ENCODE measurements at places on chromosomes 5 and 9.

GRCh38 chr5:133718457-133718856 is 106.1 kb upstream of the FSTL4 start:
- no peak for DNase-seq

- DNase-seq, result no peak
Observed at GRCh38 chr5:22554475-22554874, 298.7 kb downstream of the CDH12 start.

GRCh38 chr9:87602933-87603643 is 105.4 kb downstream of the DAPK1 start:
- no peak for DNase-seq

- no peak for DNase-seq
Observed at GRCh38 chr9:101508211-101508610, 25.4 kb upstream of the RNF20 start.

DNA sequence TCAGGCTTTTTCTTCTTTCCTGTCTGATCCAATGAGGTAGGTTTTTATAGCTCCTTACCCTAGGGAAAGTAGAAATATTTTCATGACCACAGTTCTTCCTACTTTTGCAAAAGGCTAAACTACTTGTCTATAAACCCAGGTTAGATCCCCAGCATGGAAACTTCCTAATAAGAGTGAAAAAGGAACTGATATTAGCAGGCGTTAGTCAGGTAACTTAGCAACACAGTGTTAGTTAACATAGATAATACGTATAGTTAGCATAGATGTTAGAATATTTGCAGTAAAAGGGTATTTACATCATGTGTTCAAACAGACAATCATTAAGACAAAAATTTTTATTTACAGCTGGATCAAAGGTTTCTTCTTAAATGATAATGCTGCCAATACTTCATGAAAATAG is 162.9 kb upstream of the DAB2 start:
- no peak for DNase-seq

GRCh38 chr5:180718810-180719453 is 20.9 kb downstream of the OR2Y1 start:
- DNase-seq, result no peak

GRCh38 chr5:25823330-25823873 is 1178.6 kb upstream of the CDH10 start:
- DNase-seq, result no peak

DNA sequence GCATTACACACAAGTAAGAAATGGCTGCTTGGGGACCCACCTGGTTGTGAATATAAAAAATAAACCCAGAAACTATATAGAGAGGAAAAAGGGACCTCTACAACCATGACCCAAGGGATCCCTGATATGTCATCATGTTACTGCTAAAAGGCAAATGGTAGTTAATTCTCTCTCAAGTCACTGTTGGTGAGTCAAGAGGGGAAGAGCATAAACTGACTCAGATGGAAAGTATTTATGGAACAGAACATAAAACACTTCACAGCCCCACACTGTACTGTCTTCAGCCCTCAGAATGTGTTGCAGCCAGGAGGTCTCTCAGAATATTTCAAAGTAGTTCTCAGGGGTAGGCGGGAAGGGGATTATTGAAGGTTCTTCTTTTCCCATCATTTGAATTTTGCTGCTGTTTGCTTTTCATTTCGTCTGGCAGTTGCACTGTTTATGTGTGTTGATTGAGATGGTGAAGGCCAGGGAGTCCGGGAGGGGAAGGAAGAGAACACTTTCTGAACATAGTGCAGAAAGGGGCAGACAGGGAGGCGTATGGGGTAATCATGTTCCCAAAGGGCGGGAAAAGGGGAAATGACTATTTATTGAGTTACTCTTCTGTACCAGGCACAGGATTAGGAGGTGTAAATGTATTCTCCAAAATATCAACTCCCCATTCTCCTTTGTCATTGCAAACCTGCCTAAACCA is 85.5 kb downstream of the TEK start:
- DNase-seq, result no peak

DNA sequence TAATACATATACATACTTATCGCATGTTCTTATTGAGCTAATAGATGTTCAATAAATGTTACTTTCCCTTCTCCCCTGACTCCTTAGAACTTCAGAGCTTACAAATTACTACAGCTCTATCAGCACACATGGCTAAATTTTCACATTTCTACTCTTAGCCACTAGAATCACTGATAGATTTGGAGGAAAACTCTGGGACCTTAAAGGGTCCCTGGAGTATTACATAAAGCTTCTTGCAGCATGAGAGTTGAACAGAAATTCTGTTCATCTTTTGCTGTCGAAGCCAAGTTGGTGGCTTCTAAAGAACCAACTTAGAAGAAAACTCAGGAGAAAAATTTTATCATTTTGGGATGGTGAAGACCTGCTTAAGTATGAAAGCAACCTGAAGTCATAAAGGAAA is 15.5 kb downstream of the B4GALT1 start:
- no peak for DNase-seq

GRCh38 chr5:132692632-132692967 is 18.8 kb downstream of the IL4 start:
- no peak for DNase-seq

- DNase-seq, result no peak
Observed at GRCh38 chr5:135356522-135357318, 42.3 kb downstream of the MACROH2A1 start.

DNA sequence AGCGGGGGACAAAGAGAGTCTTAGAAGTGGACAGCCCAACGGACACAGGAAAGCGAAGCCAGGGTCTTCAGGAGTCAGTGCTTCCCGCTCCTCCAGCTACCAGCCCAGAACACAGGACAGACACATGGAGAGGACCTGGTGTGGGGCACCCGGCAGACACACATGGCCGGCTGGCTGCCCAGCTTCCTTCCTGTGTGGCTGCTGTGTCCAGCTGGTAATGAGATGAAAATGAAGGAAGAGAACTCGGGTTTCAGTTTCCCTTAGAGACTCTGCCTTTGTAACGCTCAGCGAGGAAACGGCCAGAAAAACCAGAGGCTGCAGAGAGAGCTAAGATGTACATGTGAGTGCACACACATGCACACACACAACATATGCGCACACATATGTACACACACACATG is 87.5 kb downstream of the SECISBP2 start:
- no peak for DNase-seq
